ENCODE measurements at places on chromosomes 2 and 18.
A peak's percentile ranks its signal among the peaks of the same experiment; 100 is the strongest.

DNA sequence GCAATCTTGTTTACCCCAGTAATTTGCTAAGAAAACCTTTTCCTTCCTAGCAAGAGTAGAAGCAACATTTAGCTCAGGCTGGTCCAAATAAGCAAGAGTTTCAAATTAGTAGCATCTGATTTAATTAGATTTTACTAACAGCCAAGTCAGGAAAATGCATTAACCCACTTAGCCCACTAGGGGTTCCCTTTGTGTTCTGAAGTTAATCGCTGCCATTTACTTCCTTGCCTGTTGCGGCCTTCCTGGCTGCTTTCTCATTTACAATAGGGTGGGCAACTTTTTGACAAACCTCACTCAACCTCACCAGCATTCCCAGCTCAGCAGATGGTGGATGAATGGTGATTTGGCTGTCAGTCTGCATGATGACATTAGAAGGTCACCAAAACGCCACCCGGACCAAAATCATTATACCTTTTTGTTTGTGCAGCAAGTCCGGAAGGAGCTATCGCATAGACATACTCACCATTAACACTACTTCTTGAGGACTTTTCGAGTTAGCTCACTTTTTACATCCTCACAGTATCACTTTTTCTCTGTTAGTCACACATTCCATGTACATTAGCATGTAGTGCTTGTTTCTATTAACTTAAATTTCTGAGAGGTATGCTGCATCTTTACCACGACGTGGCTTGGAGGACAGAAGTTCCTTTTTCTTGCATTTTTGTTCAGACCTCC, 101.5 kb upstream of the SETBP1 start:
- DNase-seq, result no peak

GRCh38 chr18:51235009-51235789, 37.7 kb upstream of the MEX3C start:
- DNase-seq, result no peak

DNA sequence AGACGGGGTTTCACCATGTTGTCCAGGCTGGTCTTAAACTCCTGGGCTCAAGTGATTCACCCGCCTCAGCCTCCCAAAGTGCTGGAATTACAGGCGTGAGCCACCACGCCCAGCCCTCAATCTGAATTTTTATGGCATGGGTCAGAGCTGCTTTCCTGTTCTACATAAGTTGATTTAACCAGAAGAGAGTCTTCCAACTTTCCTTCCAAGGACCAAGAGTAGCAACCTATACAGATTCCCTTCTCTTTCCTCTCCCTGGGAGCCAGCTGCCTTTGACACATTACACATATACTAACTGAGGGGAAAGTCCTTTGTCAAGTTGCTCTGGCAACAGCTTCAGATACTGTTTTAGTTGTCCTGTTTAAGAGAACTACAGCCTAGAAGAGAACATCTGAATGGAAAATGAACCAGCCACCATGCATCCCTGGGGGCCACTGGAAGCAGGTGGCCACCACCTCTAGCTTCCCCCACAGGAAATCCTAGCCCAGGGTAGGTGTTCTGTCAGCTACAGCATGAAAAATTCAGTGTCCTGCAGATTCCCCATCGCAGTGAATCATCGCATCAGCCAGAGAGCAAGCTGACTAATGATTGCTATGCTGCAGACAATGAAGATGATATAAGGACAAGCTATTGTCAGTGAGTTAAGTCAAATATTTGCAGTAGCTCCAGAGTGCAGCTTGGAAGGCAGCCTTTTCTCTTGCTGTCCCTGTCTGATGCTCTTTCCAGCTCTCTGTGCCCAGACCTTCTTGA, 62.9 kb downstream of the POMC start:
- DNase-seq, result no peak

DNA sequence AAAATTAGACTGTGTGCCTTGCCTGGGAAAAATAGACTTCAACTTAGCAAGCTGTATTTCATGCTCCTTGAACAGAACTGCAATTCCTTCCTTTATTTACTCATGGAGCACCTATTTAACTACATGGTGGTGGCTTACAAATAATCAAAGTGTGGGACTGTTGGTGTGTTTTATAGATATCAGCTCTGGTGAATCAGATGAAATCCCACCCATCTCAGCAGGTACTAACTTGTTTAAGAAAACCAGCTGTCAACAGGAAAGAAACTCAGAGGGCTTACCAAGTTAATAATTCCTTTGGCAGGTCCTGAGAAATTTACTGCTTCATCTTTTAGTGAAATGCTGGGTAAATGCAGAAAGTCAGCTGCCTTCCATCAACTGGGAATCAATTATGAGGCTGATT, 830.6 kb downstream of the SLC4A3 start:
- no peak for DNase-seq

DNA sequence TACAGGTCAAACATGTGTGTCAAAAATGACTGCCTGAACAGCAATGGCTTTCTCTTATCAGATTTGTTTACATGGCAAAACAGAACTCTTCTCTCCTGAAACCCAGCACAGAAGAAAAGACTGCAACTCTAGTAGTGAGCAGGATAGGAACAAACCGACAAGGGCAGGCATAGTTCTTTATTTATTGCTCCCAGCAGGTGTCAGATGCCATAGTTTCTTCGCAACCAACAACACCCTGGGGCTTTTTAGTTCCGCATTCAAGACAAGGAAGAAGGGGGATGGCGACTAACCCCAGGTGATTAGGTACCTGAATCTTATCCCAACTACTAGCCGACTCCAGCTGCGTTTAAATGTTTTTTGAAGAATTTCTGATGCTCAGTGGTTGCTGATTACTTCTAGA, 367.5 kb upstream of the FIGN start:
- DNase-seq, result no peak

DNA sequence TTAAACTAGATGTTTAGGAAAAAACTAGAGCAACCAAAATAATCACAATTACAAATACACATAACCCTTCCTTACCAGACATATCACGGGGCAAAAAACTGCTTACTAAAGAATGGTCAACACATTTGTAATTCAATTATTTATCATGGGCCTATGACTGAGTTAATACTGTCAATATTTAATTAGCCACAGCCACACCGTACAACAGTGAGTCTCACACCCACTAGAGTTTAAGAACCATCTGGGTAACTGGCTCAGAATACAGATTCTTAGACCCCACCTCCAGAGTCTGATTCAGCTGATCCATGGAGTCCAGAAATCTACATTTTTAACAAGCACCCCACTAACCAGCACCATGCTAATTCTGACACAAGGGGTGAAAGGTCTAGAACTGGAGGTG, 14.8 kb downstream of the ATL2 start:
- no peak for DNase-seq

GRCh38 chr2:151691631-151692030, 42.6 kb downstream of the NEB start:
- DNase-seq, result no peak

- no peak for DNase-seq
Measured at GRCh38 chr18:12657684-12658425, at the start of gene SPIRE1. SPIRE1 (minus strand) TSS chr18:12658107; CDS start chr18:12657866, 241 bp downstream.

- DNase-seq, result no peak
Measured at GRCh38 chr2:169877398-169877797, 50.1 kb downstream of the UBR3 start.

DNA sequence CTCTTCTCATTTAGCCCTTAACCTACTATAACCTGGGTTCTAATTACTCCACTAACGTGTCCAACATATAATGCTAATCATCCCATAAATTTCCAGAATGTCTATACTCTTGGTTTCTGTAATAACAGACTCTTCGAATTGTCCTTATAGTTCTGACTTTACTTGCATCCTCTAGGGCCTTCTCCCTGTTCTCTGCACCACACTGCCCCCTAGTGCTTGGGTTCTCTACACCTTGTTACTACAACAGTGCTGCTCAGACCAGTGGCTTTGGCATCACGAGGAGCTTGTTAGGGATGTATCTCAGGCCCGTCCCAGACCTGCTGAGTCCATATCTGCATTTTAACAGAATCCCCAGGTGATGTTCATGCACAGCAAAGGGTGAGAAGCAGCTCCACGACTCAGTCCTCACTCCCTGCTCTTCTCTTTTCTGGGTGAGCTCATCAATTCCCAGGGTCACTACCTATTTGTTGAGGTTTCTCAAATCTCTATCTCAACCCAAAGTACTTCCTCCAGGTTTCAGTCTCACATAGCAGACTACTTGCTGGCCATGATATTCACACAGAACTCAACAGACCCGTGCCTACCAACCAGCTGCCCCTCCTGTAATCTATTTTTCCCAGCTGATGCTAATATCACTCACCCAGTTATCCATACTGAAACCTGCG, 14.5 kb upstream of the DDX1 start:
- DNase-seq, result peak; percentile 70
